ENCODE measurements at places on chromosomes 7 and 10.

- DNase-seq: peak; percentile 85
Observed at GRCh38 chr10:70331486-70332268, 47.9 kb upstream of the NPFFR1 start.

GRCh38 chr7:33035776-33036175 lies 26.8 kb downstream of the NT5C3A start:
- no peak for DNase-seq

DNA sequence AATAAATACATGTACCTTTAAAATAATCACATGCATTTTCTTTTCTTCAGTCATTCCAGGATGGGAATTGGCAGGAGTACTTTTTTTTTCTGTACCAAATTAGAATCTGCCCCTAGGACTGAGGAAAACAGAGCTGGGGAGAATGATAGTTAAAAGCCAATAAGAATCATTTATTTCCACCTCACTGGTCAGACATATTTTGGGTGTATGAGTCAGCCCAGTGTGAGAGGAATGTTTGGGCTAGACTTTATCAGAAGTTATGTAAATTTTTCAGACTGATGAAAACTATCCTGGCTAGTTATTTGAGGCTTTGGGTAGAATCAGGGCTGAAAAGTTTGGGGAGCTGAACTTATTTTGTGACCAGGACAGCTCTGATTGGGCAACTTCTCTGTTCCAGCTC lies 303.1 kb upstream of the NPSR1 start:
- no peak for DNase-seq

DNA sequence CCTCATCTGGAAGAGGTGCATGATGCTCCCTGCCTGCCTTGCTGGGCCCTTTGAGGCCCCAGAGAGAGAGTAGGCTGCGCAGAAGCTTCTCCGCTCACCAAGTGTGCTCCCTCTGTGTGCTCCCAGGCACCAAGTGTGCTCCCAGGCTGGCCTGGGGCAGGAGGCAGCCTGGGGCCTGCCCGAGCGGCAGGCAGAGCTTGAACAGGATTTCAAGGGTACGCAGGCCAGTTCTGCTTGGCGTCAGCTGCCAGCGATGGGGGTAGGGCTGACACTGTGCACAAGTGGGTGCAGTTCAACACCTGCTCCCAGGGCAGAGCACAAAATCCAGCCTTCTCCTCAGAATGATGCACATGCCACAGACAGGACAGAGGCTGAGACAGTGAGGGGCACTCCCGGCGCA lies 119.7 kb downstream of the FAM53B start:
- peak; percentile 30 for DNase-seq

GRCh38 chr10:6108631-6109443 lies 20.0 kb downstream of the RBM17 start:
- DNase-seq: no peak

DNA sequence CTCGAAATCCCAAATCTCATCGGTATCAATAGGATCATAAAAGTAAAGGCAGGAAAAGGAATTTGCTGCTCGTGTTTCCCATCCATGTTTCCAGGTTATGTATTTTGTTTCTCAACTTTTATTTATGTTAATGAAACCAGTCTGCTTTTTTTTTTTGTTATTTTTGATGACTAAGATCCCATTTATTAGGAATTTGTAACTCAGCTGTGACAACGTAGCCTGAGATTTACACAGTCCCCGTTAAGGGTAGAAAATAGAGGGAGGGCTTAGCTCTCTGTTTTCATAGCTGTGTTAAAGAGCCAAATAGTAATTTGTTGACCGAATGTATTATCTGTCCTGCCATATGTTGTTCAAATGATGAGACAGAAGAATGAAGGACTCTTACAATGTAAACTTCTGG lies 164.0 kb downstream of the MGMT start:
- DNase-seq: no peak

- no peak for DNase-seq
Observed at GRCh38 chr10:118584181-118584954, 11.1 kb downstream of the PRLHR start.

- DNase-seq: no peak
Observed at GRCh38 chr10:132302421-132303310, 5.1 kb downstream of the STK32C start.

DNA sequence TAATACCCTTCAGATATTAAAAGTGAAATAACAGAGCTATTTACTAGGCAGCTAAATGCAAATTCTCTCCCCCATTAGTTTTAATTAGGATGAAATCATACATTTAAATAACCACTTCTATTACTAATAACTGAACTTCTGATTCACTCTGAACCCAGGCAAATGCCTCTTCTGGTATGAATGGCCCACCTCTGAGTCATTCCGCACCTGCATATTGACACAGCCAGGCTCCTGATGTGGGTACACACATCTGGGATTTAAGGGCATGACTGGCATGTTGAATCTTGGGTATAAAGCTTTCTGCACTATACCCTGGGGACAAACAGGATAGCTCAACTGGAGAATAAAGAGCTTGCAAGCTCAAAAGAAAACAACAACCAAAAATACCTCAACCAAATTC lies 140.9 kb downstream of the AUTS2 start:
- DNase-seq: no peak

DNA sequence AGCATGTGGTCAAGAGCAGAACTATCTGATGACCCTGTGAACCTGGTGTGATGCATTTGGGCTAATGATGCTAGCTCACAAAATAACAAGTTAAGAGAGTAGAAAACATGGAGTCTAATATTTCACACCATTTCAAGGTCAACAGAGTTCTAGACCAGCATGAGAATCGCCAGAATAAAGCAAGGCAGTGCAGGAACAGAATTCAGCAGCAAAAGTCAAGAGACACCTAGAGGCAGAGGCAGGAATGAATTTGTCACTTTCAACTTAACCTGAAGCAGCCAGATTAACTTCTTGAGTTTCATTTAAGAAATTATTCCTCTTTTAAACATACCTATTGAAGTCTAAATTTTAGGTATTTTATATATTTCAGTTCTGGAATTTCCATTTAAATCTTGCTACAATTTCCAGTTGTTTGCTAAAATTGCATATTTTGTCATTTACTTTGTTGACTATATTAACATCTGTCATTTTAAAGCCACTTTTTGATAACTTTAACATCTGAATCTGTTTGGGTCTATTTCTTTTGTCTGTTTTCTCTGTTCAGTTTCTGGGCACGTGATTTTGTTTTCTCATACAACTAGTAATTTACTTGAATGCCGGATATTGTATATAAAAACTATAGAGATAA lies 44.2 kb upstream of the PRSS58 start:
- DNase-seq: no peak

DNA sequence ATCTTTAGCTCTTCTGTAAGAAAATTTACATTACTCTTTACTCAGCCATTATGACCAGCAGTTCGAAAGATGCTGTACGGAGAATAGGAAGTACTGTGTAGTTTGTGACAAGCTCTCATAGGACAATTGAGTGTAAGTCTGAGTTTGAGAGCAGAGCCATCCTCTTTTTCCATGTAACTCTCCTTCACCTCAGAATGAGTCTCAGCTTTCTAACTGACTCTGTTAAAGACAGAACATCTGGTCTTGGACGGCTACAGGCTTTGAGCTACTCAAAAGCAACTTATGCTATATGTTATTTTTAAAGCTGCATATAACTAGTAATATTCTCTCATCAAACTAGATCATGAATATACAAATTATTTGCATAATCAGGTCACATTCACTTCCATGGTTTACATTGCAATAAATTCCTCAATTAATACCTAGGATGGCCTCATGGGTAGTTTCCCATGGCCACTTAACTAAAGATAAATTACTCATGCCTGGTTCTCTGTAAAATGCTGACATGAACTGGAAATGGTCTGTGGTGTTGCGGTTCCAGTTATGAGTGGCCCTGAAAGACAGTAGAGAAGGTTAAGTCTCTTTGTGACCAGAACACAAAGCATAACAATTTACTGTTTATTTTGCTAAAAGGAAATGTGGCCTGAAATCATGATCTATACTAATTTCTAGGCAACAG lies 358.7 kb downstream of the PHF14 start:
- no peak for DNase-seq

GRCh38 chr10:69934768-69935167 lies 117.9 kb upstream of the MACROH2A2 start:
- DNase-seq: no peak

- no peak for DNase-seq
Observed at GRCh38 chr10:48958598-48959190, 19.1 kb upstream of the LRRC18 start.

DNA sequence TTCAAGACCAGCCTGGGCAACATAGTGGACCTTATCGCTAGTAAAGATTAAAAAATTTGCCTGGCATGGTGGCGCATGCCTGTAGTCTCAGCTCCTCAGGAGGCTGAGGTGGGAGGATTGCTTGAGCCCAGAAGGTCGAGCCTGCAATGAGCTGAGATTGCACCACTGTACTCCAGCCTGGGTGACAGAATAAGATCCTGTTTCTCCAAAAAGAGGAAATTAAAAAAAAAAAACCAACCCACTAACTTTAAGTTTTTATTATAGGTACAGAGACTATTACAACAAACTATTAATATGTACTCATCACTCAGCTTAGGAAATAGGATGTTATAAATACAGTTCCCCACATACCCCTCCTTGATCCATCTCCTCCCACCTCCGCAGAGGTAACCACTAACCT lies 30.2 kb downstream of the DHTKD1 start:
- DNase-seq: no peak

DNA sequence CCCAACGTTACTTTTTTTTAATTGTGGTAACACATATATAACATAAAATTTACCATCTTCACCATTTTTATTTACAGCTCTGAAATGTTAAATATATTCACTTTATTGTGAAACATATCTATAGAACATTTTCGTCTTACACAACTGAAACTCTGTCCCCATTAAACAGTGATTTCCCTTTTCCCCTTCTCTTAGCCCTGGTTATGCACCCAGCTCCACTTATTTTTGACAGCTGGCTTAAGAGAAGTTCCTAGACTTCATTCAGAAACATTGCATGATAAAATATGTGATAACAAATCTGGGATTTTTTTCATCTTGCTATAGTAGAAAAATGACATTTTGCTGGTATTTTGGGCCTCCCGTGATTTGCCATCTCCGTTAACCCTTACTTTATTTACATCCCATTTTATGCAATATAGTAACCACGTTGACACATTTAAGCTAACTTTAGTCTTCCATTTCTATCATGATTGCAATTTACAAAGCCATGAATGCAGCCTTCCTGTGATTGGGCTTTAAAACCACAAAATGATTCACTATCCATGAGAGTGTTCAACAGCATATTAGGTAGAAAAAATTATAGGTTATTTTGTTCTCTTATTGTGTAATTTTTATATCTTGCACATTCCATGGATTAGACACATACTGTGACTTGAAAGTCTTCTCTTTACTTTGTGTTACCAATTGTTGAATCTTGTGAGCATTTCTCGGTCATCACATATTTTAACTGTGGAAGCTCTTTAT lies 139.6 kb downstream of the SND1 start:
- no peak for DNase-seq

GRCh38 chr10:95297402-95297801 lies 6.6 kb upstream of the PDLIM1 start:
- no peak for DNase-seq

DNA sequence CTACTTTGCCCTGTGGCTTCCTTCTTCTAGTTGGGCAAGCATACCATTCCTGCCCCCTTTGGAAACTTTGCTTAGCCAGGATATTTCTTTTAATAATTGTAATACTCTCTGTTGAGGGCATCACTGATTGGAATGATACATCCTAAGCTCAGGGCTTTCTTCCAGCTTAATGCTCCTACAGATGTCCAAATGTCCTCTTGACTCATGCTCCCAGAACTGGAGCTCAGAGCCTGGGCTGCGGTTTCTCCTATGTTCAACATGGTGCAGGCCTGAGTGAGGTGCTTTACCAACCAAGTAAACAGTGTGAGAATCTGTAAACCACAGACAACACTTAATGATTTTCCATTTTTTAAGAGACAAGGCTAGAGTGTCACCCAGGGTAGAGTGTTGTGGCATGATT lies 108.6 kb downstream of the LRRC4 start:
- no peak for DNase-seq

- DNase-seq: no peak
Observed at GRCh38 chr10:101379663-101380352, 25.8 kb downstream of the BTRC start.

DNA sequence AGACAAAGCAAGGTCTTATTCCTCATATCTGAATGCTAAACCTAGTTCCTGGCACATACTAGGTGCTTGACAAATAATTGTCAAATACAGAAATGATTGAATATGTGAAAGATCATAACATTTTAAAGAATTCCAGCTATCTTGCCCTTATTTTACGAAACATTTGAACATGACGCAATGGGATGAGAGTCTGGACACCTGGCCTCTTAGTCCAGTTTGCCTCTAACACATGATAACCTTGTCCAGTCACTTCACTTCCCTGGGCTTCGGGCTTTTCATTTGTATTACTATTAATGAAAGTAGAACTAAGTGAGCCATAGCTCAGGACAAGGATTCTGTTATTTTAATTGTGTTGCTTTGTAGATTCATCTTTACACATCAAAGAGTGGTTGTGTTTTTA lies 32.6 kb downstream of the PNLIPRP3 start:
- no peak for DNase-seq

GRCh38 chr10:99770408-99771045 lies 11.9 kb upstream of the ABCC2 start:
- DNase-seq: no peak

Data from NCI-H2029 (cell line).